ENCODE measurements at places on chromosomes 16 and 17.

- no peak for DNase-seq
Measured at GRCh38 chr17:48745381-48746275, 17.1 kb upstream of the HOXB13 start.

GRCh38 chr16:86667035-86667434, 88.7 kb downstream of the FOXL1 start:
- no peak for DNase-seq

GRCh38 chr17:3025421-3026124, 37.8 kb downstream of the OR1D5 start:
- DNase-seq = no peak

DNA sequence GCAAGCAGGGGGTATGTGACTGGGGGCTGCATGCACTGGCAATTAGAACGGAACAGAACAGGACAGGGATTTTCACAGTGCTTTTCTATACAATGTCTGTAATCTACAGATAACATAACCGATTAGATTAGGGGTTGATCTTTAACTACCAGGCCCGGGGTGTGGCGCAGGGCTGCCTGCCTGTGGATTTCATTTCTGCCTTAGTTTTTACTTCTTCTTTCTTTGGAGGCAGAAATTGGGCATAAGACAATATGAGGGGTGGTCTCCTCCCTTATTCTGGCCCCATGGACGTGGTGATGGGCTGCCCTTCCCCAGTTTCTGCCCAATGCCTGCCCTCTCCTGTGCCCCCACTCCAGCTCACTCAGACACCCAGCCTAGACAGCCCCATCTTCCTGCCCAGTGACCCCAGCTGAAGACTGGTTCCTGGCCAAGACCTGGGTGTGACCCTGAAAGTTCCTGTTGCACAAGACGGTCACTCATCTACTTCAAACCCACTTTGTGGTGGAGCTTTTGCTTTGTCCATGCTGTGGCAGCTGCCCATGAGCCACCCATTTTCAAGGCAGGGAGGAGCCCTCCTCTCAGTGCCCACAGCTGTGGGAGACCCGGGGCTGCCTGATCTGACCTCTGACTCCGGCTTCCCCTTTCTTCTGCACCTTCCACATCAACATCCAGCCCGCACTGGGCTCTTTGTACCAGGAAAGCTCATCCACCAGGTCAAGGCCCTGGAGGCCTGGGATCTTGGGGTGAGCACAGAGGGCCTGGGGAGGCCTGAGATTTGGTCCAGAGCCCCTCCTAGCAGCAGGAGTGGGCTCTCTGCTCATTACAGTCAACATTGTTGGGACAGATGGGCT, 18.6 kb downstream of the ALOX12B start:
- DNase-seq = no peak

GRCh38 chr16:10741844-10742243, 1.8 kb upstream of the NUBP1 start:
- DNase-seq = no peak

GRCh38 chr17:40099619-40100418, 570 bp downstream of the NR1D1 start:
- DNase-seq = no peak

GRCh38 chr17:74343526-74344284, 17.7 kb downstream of the KIF19 start:
- no peak for DNase-seq

DNA sequence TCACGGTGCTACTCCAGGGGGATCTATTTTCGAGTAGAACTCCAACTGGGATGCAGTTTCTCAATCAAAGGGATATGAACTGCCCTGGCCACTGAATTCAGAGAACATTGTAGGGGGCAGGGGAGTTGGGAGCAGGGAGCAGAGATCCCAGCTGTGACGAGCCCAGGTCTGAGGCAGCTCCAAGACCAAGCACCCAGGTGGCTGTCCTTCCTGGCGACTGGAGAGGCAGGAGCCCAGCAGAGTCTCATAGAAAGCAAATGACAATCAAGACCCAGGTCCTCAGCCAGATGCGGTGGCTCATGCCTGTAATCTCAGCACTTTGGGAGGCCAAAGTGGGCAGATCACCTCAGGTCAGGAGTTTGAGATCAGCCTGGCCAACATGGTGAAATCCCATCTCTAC, 60.1 kb downstream of the TK2 start:
- DNase-seq = no peak

- no peak for DNase-seq
Measured at GRCh38 chr17:4738136-4739121, 1.2 kb upstream of the ZMYND15 start.

- no peak for DNase-seq
Measured at GRCh38 chr16:10708969-10709368, 14.2 kb upstream of the TEKT5 start.

DNA sequence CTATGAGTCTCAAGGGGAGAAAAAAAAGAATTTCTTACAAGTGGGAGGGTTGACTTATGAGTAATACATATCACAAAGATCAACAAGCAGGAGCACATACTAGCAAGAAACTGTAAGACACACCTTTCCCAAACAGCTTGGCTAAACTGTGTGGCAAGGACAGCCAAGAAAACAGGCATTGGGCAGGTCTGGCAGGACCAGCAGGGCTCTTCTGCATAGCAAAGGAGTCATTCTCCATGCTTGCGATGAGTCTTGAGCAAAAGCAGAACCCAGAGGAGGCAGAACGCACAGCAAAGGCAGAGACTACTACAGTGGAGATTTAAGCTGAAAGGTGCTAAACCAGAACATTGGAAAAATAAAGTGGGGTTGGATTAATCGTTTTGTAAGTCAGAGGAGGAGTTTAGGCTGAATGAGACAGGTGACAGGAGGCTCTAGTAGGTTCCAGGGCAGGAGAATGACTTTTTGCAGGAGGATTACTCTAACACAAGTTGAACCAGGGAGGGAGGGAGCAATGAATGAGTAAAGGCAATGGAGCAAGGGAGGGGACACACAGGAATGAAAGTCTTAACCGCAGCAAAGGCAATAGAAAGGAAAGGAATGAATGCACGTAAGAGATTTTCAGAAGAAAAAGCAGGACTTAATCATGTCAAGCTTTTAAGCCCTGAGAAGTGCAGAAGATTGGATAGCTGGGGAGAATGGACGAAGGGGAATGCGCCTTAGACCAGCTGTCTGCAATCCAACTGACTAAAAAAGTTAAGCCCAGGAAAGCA, 2.7 kb downstream of the N4BP1 start:
- no peak for DNase-seq

GRCh38 chr17:55710829-55711496, 11.7 kb downstream of the TMEM100 start:
- no peak for DNase-seq

DNA sequence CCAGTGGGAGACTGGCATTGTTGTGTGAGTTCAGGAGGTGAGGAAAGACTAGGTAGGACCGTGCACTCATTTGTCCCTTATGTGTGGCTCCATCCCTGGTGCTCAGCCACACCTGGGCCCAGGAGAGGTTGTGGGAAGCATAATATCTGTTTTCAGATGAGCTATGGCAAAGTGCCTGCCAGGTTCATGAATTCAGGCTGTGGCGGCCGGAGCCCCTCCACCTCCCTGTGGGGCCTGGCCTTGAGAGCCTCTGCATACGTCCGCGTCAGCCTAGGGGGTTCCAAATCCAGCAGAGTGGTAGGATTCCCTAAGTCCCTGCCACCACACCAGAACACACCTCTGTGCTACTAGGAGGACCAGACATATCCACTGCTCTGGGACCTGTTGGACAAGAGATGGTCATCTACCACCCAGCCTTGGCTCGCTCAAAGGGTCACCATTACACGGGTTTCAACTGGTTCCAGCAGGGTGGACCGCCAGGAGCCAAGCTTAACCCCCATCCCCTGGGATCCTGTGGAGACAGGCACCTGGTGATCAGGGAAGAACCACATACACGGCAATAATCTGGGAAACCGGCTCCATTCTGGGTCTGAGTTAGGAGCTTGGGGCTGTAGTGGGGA, 2.0 kb downstream of the B3GNT9 start:
- DNase-seq = no peak

DNA sequence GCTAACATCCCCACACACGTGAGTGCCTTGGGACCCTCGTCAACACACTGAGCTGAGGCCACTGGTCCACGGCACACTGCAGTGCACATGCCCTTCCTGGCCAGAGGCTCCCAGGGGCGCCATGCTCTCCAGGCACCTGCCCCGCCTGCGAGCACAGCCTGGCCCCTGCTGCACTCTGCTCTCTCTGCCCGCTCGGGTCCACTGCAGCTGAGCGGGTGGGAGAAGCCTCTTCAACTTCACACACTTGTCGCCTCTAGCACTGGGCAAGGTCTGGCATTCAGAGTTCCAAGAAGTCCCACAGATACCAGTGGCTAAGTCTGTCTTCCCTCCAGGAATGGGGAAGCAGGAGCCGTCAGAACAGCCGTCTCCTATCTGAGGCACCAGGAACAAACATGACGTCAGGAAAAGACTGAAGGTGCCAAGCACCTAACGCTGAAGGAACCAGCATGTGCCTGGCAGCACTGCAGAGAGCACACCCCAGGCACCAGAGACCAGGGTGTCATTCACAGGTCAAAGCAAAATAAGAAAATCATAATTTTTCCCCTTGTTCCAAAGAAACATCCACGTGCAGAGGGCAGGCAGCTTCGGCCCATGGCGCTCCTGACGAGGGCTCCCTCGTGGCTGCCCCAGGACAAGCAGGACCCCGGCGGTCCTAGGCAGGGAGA, 82.9 kb downstream of the ZNF778 start:
- DNase-seq = no peak

DNA sequence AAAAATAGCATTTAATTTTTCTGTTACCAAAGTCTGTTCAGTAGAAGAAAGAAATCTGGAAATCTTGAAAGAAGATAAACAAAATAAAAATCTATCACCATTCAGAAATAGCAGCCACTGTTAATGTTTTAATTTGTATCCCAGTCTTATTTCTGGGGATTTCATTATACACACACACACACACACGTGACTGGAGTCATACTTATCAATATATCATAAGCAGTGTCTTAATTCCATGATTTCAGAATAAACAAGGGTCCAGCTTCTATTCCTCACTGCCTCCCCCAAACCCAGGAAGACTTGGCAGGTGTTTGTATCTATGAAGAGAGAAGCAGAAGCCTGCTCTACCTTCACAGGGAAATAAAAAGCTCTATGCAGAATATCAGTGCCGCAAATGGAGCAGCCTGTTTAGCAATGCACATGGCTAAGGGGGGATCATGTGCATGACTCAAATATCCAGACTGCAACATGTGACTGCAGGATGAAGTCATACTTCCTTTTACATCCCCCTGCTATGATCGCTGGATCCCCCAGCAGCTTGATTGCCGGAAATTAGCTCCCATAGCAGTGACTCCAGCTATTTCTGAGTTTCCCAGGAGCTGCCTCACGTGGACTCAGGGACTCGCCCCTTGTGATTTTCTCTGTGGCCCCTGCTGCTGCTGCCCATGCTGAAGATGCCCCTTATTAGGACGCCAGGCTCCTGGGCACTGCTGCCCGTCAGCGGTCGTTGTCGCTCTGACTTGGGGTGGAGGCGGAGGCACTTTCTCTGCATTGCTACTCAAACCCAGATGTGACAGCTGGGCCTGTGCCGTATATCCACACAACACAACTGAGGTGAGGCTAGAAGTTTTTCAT, 341.0 kb downstream of the CPPED1 start:
- no peak for DNase-seq

DNA sequence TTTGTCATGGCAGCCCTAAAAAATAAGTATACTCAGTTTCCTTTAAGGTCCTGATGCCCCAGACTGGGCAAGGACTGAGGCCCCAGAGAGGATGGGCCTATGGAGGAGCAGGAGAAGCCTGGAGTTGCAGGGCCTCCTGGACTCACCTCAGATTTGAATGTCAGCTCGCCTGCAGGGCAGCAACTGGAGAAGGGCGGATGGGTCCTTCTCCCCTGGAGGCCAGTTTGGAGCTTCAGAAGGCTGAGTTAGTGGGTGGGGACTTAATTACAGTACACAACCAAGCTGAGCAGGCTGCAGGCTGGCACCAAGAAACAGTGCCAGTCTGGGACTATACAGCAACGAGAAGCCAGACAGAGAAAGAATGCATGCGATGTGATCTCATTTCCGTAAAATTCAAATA, 6.2 kb downstream of the PIRT start:
- no peak for DNase-seq

DNA sequence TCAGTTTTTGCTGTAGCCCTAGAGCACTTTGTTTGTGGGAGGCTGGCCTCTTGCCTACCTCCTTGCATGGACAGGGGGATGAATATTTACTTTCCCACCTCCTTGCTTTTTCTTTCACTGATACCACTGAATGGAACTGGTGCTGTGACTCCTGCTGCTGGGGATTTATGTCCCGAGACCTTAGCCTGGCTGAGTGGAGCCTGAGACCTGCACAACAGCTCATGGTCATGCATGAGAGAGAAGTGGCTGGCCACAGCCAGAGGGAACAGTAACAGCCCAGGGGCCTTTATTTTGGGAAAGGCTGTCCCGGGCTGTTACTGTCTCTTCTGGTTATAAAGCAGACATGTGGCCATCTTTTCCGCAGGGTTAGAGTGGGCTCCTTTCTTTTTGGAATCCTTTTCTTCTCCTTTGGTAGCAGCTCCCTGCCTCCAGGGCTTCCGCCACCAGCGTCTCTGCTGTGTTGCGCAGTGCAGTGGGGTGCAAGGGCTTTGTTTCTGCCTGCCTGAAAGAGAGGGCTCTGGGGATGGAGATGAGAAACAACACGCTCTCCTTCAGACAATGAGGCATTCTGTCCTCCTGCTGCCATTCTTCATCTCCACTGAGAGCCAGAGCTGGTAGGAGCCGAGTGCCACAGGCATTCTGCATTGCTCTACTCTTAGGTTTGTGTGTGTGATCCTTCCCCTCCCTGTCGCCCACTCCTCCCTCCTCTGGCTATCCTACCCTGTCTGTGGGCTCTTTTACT, 14.5 kb downstream of the SNX11 start:
- peak; percentile 43 for DNase-seq

DNA sequence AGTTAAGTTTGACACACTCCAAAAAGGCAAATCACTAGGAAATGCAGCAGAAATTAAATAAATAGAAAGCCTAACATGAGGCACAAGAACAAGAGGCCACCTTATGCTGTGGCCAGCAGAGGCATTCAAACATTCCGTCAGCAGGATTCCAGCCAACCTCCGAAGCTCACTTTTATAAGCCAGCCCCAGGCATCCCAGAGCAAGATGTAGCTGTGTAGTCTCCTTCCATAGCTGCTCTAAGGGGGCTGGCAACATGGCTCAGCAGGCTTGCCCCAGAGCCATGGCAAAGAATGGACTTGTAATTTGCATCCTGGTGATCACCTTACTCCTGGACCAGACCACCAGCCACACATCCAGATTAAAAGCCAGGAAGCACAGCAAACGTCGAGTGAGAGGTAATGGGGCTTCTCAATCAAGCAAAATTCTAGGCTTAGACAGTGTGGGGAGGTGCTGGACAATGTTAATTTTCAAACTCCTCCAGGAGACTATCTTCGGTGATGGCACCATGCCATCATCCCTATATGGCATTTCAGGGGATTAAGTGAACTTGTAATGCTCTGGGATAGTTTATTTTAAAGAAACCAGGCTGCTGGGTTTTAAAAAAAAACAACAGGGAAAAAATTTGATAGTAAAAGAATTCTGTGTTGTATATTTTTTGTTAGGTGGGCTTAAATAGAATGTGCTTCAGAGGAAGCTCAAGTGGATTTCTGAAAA, at the start of gene CLEC3A:
TSS of gene CLEC3A (plus strand) at position 202 of the 714 bp plus-strand sequence. CDS start at position 281, 79 bp downstream.
- no peak for DNase-seq

DNA sequence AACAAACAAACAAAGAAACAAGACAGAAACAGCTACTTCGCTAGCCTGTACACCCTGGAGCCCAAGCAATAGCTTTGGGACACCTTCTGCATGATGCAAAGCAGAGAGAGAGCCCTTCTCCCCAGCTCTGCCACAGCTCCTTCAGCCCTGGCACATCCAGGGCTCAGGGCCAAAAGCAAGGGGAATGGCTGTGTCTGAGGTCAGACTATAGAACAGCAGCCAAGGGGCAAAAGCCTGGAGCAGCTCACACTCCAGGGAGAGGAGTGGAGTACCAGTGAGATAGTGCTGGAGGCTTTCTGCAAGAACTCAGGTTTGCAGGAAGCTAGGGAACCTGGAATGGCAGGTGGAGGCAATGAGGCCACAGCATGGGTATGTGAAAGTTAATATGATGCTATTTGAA, 11.6 kb upstream of the SEPHS2 start:
- DNase-seq = no peak
